ENCODE measurements at places on chromosomes 11 and 22.

GRCh38 chr11:92346220-92346619 lies 121.6 kb downstream of the FAT3 start:
- DNase-seq = no peak

DNA sequence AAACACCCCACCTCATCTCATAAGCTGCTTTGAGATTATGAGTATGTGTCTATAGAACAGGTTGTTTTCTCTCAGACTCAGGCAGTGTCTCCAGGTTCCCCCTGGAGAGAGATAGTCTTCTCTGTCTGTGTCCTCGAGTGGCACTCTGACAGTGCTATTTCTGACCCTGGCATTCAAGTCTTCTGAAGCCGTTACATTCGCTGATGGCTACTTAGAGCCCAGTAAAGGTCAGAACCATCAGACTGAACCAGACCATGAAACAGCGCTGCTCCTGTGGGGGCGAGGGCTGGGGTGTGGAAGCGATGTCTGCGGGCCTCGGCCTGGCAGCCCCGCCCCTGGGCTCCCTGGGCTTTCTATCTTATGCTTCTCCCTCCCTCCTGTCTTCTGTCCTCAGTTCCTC lies 23.5 kb downstream of the SHISA8 start:
- DNase-seq = no peak

- DNase-seq = no peak
These were observed 73.3 kb upstream of the SHANK2 start for GRCh38 chr11:71325418-71326327.

DNA sequence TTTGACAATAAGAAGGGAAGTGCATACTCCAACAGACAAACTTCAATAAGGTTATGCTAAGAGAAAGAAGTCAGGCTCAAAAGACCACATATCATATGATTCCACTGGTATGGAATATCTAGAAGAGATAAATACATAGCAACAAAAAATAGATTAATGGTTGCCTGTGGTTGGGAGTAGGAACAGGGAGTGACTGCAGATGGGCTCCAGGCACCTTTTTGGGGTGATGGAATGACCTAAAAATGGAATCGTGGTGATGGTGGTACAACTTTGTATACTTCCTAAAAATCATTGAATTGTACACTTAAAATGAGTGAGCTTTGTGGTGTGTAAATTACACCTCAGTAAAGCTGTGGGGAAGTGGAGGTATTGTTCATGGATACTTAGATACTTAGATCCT lies 29.0 kb upstream of the RAG2 start:
- no peak for DNase-seq

DNA sequence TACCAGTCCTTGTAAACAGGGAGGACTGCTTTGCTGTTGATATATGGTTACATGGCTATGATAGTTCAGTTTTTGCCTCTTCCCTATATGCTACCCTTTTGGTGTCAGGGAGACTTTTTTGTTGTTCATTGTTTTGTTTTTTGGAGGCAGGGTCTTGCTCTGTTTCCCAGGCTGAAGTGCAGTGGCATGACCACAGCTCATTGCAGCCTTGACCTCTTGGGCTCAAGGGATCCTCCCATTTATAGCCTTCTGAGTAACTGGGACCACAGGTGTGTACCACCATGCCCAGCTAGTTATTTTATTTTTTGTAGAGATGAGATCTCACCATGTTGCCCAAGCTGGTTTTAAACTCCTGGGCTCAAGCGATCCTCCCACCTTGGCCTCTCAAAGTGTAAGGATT lies 38.6 kb upstream of the SPTBN2 start:
- DNase-seq = no peak

GRCh38 chr11:93972790-93973189 lies 48.4 kb upstream of the HEPHL1 start:
- DNase-seq = no peak
